T-cell (primary cell): ENCODE measurements at places on chromosomes 7 and 10.
A peak's percentile ranks its signal among the peaks of the same experiment; 100 is the strongest.

GRCh38 chr7:1290679-1291356 lies 58.1 kb downstream of the UNCX start:
- DNase-seq, result no peak
- peaks cover 31% of the 10 kb centered on the region for H3K4me1 ChIP-seq
- H3K36me3 ChIP-seq, result no peaks in the 10 kb centered on the region
- peak overlapping the region; percentile 45 for H3K4me3 ChIP-seq

DNA sequence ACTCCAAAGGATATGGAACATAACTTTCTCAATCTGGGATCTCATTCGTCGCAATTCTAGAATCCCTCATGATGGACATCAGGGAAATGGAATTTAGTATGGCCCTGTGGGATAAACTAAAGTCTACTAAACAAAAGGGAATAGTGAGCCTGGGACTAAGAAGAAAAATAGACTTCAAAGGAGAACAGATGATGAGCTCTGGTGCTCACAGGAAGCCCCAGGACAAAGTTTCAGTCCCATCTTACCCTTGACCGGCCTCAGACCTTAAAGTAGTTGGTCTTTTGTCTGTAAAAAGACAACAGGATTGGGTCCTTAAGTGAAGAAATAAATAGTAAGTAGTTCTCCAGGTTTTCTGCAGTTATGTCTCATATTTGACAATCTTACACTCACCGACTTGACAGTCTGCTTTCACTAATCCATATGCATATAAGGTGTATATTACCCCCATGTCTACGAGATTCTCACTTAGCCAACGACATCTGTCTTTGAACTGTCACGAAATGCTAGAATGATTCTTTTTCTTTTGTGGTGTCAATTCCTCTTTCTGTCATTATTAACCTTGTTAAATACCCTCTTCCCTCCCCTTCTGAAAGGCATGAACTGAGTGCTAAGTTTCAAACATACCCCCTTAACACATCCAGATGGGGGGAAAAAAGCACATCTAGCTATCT lies 10.9 kb upstream of the IKZF1 start:
- H3K4me1 ChIP-seq, result no peaks in the 10 kb centered on the region
- no peaks in the 10 kb centered on the region for H3K27me3 ChIP-seq
- no peak overlapping the region for H3K27ac ChIP-seq

DNA sequence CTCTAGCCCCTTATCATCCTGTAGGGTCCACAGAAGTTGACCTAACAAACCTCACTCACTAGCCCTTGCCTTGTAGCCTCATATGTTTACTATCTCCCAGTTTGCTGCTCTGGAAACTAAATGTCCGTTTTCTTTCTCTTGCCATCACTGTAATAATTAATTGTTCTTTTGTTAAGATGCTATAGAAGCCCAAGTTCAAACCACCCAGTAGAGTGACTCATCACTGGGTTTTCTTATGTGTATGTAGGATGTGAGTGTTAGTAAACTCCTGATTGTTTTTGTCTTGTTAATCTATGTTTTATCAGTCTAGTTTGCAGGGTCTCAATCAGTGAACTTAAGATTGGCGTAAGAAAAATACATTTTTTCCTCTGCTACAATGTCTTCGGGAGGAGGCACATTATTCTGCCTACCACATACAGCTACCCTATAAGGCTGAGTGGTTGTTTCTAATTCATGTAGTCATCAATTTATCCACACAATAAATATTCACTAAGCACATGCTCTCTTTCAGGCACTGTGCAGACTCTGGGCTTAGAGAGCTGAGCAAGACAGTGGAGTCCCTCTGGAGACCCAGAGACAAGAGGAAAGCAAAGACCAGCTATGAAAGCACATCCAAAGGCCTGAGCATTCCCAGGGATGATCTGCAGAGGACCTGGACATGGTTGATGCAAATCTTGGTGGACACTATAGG lies 474.1 kb upstream of the AKR1E2 start:
- no peaks in the 10 kb centered on the region for H3K4me1 ChIP-seq
- no peaks in the 10 kb centered on the region for H3K27me3 ChIP-seq
- H3K4me3 ChIP-seq, result no peak overlapping the region
- no peak overlapping the region for H3K27ac ChIP-seq
- no peaks in the 10 kb centered on the region for H3K36me3 ChIP-seq

- peak; percentile 68 for DNase-seq
- H3K27me3 ChIP-seq, result no peaks in the 10 kb centered on the region
- H3K4me1 ChIP-seq, result peaks cover 63% of the 10 kb centered on the region
- H3K4me3 ChIP-seq, result peak overlapping the region; percentile 30
- H3K27ac ChIP-seq, result peak overlapping the region; percentile 81
These were observed 30.3 kb upstream of the HERPUD2 start for GRCh38 chr7:35725280-35725680.

GRCh38 chr10:131733596-131733995 lies 167.2 kb upstream of the PPP2R2D start:
- no peaks in the 10 kb centered on the region for H3K4me1 ChIP-seq
- no peaks in the 10 kb centered on the region for H3K27me3 ChIP-seq
- H3K36me3 ChIP-seq, result no peaks in the 10 kb centered on the region
- no peak overlapping the region for H3K27ac ChIP-seq
- DNase-seq, result no peak

- H3K36me3 ChIP-seq, result no peaks in the 10 kb centered on the region
- no peak for DNase-seq
- H3K27me3 ChIP-seq, result peaks cover 2% of the 10 kb centered on the region
- H3K4me1 ChIP-seq, result peaks cover 31% of the 10 kb centered on the region
These were observed 452.3 kb upstream of the GALNT17 start for GRCh38 chr7:70679661-70680060.

- no peak for DNase-seq
- no peak overlapping the region for H3K27ac ChIP-seq
- no peaks in the 10 kb centered on the region for H3K4me1 ChIP-seq
These were observed 53.6 kb downstream of the GPR37 start for GRCh38 chr7:124712017-124712416.

DNA sequence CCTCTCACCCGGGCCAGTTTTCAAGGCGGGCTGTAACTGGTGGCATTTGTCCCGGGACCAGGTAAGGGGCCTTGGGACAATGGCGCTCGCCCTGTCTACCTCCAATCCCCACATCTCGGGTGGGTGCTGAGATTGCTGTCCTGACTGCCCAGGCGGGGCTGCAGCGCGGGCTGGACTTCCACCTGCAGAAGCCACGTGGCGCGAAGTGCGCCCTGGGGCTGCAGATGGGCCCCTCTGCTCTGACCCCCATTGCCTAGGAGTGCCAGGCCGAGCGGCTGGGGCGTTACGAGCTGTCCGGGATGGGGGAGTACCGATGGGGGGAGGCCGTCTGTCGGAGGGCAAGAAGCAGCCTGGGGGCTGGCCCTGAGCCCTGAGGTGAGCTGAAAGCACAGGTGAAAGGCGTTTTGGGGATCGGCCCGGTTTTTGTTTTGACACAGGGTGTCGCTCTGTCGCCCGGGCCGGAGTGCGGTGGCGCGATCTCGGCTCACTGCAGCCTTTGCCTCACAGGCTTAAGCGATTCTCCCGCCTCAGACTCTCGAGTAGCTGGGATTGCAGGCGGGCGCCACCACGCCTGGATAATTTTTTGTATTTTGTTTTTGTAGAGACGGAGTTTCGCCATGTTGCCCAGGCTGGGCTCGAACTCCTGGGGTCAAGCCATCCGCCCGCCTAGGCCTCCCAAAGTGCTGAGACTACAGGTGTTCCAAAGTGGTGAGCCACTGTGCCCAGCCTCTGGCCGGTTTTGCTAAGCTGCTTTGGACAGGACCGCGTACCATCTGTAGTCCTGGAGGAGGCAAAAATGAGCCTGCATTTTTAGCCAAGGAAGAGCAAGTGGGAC lies at the start of gene SFXN2:
Gene SFXN2 (plus strand): TSS at position 16 of the 835 bp plus-strand sequence. CDS start 12,001 bp downstream, outside the sequence.
- peaks cover 14% of the 10 kb centered on the region for H3K4me1 ChIP-seq
- H3K4me3 ChIP-seq, result peak within 1 kb of the TSS; percentile 86

DNA sequence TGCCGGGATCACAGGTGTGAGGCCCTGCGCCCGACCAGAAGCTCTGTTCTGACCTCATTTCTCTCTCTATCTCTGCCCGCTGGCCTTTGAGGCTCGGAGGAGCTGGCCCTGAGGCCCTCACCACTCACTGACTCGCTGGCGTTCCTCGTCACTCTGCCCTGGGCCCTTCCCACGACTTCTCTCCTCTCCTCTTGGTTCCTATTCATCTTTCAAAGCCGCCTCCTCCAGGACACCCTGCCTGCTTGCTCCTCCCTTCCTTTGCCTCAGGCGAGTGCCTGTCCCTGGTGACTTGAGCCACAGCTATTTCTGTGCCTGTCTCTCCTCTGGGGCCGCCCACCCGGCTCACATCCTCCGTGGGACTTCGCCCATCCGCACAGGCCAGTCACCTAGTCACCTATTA lies 17.3 kb upstream of the ADGRA1 start:
- H3K27ac ChIP-seq, result no peak overlapping the region
- no peak for DNase-seq
- no peak overlapping the region for H3K4me3 ChIP-seq
- no peaks in the 10 kb centered on the region for H3K36me3 ChIP-seq
- peaks cover 18% of the 10 kb centered on the region for H3K27me3 ChIP-seq

- no peaks in the 10 kb centered on the region for H3K27me3 ChIP-seq
- H3K4me3 ChIP-seq, result no peak overlapping the region
- no peak for DNase-seq
- no peak overlapping the region for H3K27ac ChIP-seq
- no peaks in the 10 kb centered on the region for H3K36me3 ChIP-seq
- H3K4me1 ChIP-seq, result no peaks in the 10 kb centered on the region
These were observed 101.4 kb downstream of the GPAM start for GRCh38 chr10:112082120-112082519.

DNA sequence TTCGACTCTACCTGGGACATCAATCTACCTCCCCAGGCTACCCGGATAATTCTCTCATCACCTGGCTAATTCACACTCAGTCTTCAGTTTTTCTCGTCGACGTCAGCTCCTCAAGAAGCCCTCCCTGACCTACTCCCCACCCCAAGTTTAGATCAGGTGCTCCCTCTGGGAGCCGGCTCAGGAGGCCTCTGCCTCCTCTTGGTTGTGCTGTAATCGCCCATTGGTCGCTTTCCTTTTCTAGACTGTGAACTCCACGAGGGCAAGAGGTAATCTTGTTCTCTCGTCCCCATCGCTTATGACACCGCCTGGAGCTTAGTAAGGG lies 461 bp upstream of the WIPF3 start:
- no peak overlapping the region for H3K27ac ChIP-seq
- H3K4me1 ChIP-seq, result peaks cover 3% of the 10 kb centered on the region
- no peaks in the 10 kb centered on the region for H3K36me3 ChIP-seq
- H3K4me3 ChIP-seq, result no peak overlapping the region
